ENCODE measurements at places on chromosomes 16 and 17. TPM values are rescaled to one million over a fixed set of nuclear protein-coding genes. Genes with fewer than 3 reads are reported as not detected.

- H3K27me3 ChIP-seq, result no peaks in the 10 kb centered on the region
- no peak overlapping the region for H3K4me3 ChIP-seq
- H3K36me3 ChIP-seq, result no peaks in the 10 kb centered on the region
- H3K27ac ChIP-seq, result no peak overlapping the region
Measured at GRCh38 chr16:56965149-56966092, 3.7 kb downstream of the CETP start.

DNA sequence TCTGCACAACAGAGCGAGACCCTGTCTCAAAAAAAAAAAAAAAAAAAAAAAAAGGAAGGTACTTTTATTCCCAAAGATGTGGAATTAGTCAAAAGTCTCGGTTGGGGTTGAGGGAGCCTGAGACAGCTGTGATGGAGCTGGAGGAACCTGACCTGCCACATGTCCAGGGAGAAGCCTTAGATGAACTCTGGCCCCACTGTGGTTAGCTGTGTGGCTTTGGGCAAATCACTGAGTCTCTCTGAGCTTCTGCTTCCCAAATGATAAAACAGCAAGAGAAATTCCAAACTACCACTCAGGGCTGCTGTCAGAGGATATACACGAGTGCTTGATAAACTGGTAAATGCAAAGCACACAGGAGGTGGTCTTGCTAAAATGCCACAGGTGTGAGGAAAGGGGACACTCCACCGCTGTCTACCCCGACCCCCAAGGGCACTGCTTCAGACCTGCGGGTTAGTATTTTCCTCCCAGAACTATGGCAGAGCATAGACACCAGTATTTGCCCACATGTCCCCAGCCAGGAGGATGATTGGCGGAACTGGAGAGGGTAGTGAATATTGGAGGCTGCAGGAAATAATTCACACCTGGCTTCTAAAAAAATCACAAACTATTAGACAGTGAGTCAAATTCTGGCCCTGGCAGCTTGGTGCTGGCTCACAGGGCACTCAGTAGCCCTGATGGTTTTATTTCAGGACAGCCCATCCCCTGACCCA, 14.7 kb downstream of the DRC3 start:
- DNase-seq, result no peak
- no peaks in the 10 kb centered on the region for H3K36me3 ChIP-seq
- no peak overlapping the region for H3K27ac ChIP-seq
- H3K27me3 ChIP-seq, result no peaks in the 10 kb centered on the region

Gene ADORA2B
- total RNA-seq, result 42.7 TPM

- DNase-seq, result no peak
- H3K4me1 ChIP-seq, result peaks cover 24% of the 10 kb centered on the region
- H3K4me3 ChIP-seq, result no peak overlapping the region
Measured at GRCh38 chr17:75634376-75634740, 1.1 kb downstream of the SMIM5 start.

GRCh38 chr17:50564916-50565315, 4.4 kb downstream of the CACNA1G start:
- no peak for DNase-seq
- no peak overlapping the region for H3K27ac ChIP-seq

DNA sequence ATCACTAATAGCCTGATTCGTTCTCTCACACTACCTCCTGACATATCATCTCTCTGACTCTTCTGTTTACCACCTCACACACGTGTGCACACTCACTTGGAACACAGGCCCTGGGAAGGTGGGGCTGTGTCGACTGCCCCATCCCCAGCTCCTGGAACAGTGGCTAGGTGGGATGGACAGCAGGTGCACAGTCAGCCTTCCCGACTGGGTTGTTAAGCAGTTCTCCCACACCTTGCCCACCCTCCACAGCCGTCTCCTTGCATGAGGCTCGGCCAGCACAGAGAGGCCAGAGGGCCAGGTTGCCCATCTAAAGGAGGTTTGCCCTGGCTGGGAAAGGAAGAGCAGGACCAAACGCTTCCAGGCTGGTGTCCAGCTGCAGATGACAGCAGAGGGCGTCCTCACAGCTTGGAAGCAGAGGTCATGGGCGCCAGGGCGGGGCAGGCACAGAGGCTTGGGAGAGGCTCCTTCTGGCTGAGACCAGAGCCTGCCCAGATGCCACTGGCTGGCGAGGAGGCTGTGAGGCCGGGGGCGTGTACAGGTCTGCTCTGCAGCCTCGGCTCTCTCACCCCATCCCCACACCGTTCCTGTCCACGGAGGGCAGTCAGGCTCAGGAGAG, 92.8 kb downstream of the AMFR start:
- H3K4me3 ChIP-seq, result no peak overlapping the region
- DNase-seq, result peak; percentile 83
- H3K27ac ChIP-seq, result peak overlapping the region; percentile 99
- H3K4me1 ChIP-seq, result peaks cover 60% of the 10 kb centered on the region

- DNase-seq, result no peak
- H3K4me1 ChIP-seq, result no peaks in the 10 kb centered on the region
- H3K36me3 ChIP-seq, result no peaks in the 10 kb centered on the region
- H3K4me3 ChIP-seq, result no peak overlapping the region
- no peaks in the 10 kb centered on the region for H3K27me3 ChIP-seq
Measured at GRCh38 chr17:80918731-80919130, 72.9 kb upstream of the CHMP6 start.

DNA sequence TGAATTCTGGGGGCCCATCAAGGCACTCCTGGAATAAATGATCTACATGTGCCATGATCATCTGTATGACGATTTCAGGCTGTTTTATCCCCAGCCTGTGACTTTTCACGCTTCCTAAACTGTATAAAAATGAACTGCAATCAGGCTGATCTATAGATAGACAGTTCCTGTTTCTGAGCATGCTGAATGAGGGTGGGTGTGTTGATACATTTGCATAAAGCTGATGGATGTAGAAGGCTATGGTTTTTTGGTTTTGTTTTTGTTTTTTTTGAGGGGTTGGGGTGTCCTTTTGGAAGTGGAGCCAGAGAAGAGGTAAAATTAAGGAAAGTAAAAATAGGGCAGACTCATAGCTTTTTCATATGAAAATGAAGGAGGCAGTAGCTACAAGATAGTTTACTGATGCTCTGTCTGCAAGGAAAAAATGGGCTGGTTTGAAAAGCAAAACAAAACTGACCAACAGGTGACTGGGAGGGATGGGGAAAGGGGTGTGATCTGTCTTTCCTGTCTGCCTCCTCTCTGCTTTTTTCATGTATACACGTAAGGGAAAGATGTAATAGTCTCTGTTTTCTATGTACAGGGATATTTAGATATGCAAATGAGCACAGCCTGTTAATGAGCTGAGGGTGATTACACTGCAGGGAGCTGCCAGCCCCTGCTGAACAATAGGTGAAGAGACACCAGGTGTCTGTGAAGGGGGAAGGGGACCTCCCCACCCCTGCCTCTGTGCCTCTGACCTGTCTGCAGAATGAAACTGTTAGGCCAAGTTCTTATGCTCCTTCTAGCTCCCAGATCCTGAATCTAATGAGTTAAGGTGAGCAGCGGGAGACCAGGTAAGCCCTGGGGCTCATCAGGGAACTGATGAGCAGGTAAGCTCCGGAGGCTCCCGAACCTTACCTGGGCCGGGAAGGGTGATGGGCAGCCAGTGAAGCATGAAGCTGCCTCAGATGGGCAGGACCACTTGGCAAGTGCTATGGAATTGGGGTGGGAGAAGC, 46.6 kb upstream of the LYRM9 start:
- DNase-seq, result no peak
- no peaks in the 10 kb centered on the region for H3K4me1 ChIP-seq
- H3K27ac ChIP-seq, result no peak overlapping the region
- no peak overlapping the region for H3K4me3 ChIP-seq

GRCh38 chr17:32998111-32998886, 6.7 kb downstream of the SPACA3 start:
- H3K4me3 ChIP-seq, result no peak overlapping the region
- peaks cover 45% of the 10 kb centered on the region for H3K27me3 ChIP-seq
- no peaks in the 10 kb centered on the region for H3K36me3 ChIP-seq
- H3K4me1 ChIP-seq, result no peaks in the 10 kb centered on the region
- peak; percentile 61 for DNase-seq

DNA sequence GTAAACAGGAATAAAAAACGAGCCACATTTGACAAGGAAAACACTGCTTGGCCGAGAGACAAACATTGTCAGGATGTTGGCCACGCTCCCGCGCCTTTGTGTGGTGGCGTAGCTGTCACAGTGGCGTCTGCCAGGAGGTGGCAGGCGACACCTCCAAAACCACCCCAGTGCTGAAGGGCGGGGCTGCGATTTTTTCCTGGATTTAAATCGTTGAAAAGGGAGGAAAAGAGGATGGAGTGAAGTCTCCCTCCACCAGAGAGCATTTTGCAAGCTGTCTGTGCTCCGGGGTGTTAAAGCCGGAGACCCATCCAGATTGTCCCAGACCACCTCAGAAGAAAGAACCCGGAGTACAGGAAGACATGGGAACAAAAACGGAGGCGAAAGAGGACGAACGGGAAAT, 12.7 kb downstream of the MRM3 start:
- H3K4me3 ChIP-seq, result no peak overlapping the region
- peak; percentile 54 for DNase-seq
- no peaks in the 10 kb centered on the region for H3K4me1 ChIP-seq
- H3K27me3 ChIP-seq, result no peaks in the 10 kb centered on the region
- no peak overlapping the region for H3K27ac ChIP-seq
- 0 out of 2 replicates have a peak, but pooled peaks cover 5% of the 10 kb centered on the region for H3K36me3 ChIP-seq

Gene RGS9
- 5.7 TPM for total RNA-seq

DNA sequence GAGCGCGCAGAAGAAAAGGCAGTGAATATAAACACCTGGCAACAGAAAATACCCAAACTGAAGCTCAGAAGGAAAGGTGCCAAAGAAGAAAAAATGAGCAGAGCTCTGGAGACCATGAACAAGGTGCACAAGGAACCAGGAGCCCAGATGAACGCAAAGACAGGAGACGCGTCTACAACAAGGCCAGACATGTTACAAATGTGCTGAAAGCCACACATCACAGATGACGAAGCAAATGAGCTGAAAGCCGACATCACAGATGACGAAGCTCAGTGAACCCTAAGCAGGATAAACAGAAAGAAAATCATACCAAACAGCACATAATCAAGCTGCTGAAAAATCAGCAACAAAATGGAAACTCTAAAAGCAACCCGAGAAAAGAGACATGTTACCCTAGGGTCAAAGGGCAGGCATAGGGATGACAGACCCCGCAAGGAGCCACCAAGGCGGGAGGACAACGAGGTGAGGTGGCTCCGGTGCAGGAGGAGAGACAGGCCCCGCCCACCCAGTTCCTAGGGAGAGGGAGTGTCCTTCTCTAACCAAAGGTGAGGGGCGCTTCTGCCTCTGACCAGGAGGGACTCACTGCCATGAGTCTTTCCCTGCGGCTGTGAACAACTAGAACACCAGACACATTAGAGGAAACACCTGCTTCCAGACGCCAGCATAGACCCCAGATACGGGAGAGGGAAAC, 39.1 kb downstream of the CCDC57 start:
- H3K36me3 ChIP-seq, result no peaks in the 10 kb centered on the region
- H3K27me3 ChIP-seq, result no peaks in the 10 kb centered on the region
- H3K27ac ChIP-seq, result no peak overlapping the region

- DNase-seq, result no peak
- no peak overlapping the region for H3K4me3 ChIP-seq
- H3K27ac ChIP-seq, result no peak overlapping the region
- H3K27me3 ChIP-seq, result no peaks in the 10 kb centered on the region
- H3K4me1 ChIP-seq, result peaks cover 6% of the 10 kb centered on the region
Measured at GRCh38 chr17:78258323-78259191, 27.1 kb downstream of the TMEM235 start.

DNA sequence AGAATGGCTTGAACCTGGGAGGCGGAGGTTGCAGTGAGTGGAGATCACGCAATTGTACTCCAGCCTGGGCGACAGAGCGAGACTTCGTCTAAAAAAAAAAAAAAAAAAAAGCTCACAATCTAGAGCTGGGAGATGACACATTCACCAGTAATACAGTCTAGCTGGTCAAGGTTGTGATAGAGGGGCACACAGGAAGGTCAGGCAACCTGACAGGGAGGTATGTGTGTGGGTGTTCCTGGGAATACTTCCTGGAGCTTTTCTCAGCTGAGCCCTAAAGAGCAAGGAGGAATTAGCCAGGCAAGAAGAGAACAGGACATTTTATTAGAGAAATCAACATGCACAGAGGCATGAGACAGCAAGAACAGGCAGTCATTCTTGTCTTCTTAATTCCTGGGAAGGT, 216.7 kb downstream of the SHISA9 start:
- H3K4me1 ChIP-seq, result no peaks in the 10 kb centered on the region
- no peaks in the 10 kb centered on the region for H3K27me3 ChIP-seq
- no peak overlapping the region for H3K27ac ChIP-seq
- no peak overlapping the region for H3K4me3 ChIP-seq

DNA sequence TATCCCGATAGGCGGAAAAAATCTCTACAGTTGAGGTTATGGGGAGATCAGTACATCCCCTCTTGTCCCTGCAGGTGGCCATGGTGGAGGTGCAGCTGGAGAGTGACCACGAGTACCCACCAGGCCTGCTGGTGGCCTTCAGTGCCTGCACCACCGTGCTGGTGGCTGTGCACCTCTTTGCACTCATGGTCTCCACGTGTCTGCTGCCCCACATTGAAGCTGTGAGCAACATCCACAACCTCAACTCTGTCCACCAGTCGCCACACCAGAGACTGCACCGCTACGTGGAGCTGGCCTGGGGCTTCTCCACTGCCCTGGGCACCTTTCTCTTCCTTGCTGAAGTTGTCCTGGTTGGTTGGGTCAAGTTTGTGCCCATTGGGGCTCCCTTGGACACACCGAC, 4.2 kb downstream of the ORAI3 start:
- H3K4me3 ChIP-seq, result no peak overlapping the region
- H3K27ac ChIP-seq, result no peak overlapping the region
- H3K36me3 ChIP-seq, result no peaks in the 10 kb centered on the region

DNA sequence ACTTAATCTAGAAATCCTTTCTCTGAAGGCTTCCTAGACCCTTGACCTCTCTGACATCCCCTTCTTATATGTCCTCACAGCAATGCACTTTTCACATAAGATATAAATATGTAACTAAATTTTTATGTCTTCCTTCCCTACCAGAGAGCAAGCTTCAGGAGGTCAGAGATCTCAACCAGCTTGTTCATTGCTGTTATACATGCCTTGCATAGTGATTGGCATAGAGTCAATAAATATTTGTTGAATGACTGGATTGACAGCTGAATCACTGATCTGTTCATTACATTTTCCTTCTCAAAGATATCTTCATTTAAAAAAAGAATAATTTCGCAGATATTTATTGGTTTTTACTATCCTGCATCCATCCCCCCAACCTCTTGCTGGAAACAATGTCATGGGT, 29.5 kb downstream of the HYDIN start:
- no peak overlapping the region for H3K27ac ChIP-seq
- no peak overlapping the region for H3K4me3 ChIP-seq
- peak; percentile 57 for DNase-seq
- H3K27me3 ChIP-seq, result no peaks in the 10 kb centered on the region

GRCh38 chr16:65600629-65601028, 478.8 kb upstream of the CDH11 start:
- no peak overlapping the region for H3K4me3 ChIP-seq
- no peaks in the 10 kb centered on the region for H3K36me3 ChIP-seq
- DNase-seq, result no peak
- no peaks in the 10 kb centered on the region for H3K4me1 ChIP-seq
- no peaks in the 10 kb centered on the region for H3K27me3 ChIP-seq

- H3K36me3 ChIP-seq, result no peaks in the 10 kb centered on the region
- no peaks in the 10 kb centered on the region for H3K27me3 ChIP-seq
- DNase-seq, result no peak
- H3K27ac ChIP-seq, result no peak overlapping the region
- peaks cover 12% of the 10 kb centered on the region for H3K4me1 ChIP-seq
Measured at GRCh38 chr16:35743101-35743692, 2283.8 kb downstream of the TP53TG3F start.
